ENCODE measurements at places on chromosomes 2 and 18.

GRCh38 chr2:105671156-105671555 lies 73.6 kb upstream of the NCK2 start:
- H3K27me3 ChIP-seq, result peaks cover 3% of the 10 kb centered on the region
- no peak overlapping the region for H3K27ac ChIP-seq
- H3K4me1 ChIP-seq, result no peaks in the 10 kb centered on the region
- H3K36me3 ChIP-seq, result no peaks in the 10 kb centered on the region

DNA sequence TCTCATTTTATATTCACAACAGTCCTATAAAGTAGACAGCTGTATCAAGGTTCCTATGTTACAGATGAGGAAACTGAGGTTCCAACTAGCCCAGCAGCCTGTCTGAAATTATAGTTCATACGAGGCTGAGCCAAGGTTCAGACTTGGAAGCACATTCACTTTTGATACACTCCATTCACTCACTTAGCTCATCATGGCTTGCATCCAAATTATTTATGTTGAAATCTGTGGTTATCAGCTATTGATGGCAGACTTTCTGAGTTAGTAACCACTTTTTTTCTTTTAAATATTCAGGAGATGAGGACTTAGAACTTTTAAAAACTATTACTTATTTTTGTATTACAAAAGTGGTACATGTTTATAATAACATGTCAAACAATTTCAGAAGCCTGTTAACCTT lies 188.2 kb downstream of the MTX2 start:
- no peaks in the 10 kb centered on the region for H3K27me3 ChIP-seq
- no peaks in the 10 kb centered on the region for H3K36me3 ChIP-seq
- H3K4me3 ChIP-seq, result no peak overlapping the region
- H3K4me1 ChIP-seq, result no peaks in the 10 kb centered on the region

GRCh38 chr18:24115628-24116027 lies 23.2 kb upstream of the CABYR start:
- H3K27ac ChIP-seq, result no peak overlapping the region
- H3K36me3 ChIP-seq, result peaks cover 2% of the 10 kb centered on the region
- H3K4me1 ChIP-seq, result peaks cover 13% of the 10 kb centered on the region
- H3K4me3 ChIP-seq, result no peak overlapping the region
- no peak for DNase-seq

DNA sequence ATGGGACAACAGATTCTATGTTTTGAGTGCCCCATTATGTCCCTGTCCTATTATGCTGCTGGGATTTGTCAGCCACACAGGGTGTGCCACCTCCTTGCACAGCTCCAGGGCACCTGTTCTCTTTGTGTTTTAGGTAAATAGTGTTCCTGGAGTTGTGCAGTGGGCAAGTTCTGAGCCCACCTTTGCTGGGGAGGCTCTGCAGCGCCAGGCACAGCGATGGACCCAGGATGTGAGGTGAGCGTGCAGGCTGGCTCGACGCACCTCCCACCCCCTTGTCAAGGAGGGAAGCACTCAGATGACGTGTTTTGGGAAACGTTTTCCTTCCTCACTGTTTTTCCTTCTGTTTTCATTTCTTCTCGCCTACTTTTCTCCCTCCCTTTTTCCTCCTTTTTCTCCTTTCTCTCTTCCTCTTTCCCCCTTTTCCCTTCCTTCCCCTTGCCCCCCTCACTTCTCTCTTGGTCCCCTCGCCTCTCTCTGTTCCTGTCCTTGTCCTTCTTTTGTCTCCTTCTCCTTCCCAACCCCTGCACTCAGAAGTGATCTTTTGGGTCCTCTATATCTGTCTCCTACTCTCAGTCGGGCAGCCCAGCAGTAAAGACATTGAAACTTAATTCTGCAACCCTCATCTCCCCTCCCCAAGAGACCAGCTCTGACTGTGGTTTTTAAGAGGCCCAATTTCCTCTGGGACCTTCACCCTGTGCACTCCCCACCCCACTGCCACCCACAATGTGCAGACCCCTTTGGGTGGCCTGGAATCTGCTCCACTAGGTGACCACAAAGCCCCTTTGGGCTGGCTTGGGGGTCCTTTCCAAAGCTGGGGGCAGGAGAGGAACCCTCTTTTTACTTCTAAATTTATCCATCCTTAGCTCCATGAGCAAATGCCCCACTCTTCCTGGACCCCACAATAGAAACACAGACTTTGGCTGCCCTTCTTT lies 104.0 kb downstream of the MCFD2 start:
- H3K27ac ChIP-seq, result no peak overlapping the region
- H3K4me1 ChIP-seq, result no peaks in the 10 kb centered on the region
- no peaks in the 10 kb centered on the region for H3K27me3 ChIP-seq
- no peaks in the 10 kb centered on the region for H3K36me3 ChIP-seq

GRCh38 chr18:22543769-22544168 lies 126.1 kb upstream of the CTAGE1 start:
- no peak overlapping the region for H3K27ac ChIP-seq
- no peaks in the 10 kb centered on the region for H3K36me3 ChIP-seq
- DNase-seq, result no peak
- peaks cover 4% of the 10 kb centered on the region for H3K4me1 ChIP-seq
- no peaks in the 10 kb centered on the region for H3K27me3 ChIP-seq

DNA sequence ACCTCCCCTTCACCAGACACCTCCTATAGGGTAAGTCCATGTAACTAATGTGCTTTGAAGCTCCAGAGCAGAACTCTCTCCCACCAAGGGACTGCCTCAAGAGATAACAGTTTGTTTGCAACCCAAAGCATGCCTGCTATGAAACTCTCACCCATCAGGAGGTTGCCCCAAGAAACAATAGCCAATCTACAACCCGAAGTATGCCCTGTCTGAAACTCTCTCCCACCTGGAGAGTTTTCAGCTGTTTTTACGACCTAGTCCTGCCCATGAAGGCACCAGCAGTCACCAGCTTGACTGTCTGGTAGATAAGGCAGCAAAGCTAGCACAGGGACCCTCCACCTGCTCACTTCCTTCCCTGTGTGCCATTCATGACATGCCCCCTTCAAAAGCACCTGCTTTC lies 533.9 kb upstream of the CRIM1 start:
- DNase-seq, result no peak
- no peak overlapping the region for H3K27ac ChIP-seq
- H3K27me3 ChIP-seq, result no peaks in the 10 kb centered on the region
- H3K4me1 ChIP-seq, result no peaks in the 10 kb centered on the region
- H3K4me3 ChIP-seq, result no peak overlapping the region

DNA sequence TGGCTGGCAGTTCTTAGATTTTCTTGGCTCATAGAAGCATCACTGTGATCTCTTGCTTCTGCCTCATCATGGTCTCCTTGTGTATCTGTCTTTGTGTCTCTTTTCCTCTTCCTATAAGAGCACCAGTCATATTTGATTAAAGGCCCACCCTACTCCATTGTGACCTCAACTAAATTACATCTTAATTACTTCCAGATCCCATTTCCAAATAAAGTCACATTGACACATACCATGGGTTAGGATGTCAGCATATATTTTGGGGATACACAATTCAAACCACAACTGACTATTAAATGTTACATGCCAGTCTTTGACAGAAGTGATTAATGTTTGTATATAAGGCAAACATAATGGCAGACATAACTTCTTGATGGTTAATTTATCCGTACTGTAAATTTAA lies 27.3 kb upstream of the TMX3 start:
- H3K27me3 ChIP-seq, result no peaks in the 10 kb centered on the region
- no peak overlapping the region for H3K27ac ChIP-seq
- no peak for DNase-seq
- H3K4me1 ChIP-seq, result no peaks in the 10 kb centered on the region

- H3K36me3 ChIP-seq, result peaks cover 11% of the 10 kb centered on the region
- no peak for DNase-seq
- H3K27me3 ChIP-seq, result no peaks in the 10 kb centered on the region
- H3K4me1 ChIP-seq, result peaks cover 4% of the 10 kb centered on the region
These were observed 320.1 kb downstream of the GBX2 start for GRCh38 chr2:235848055-235848454.

- no peak overlapping the region for H3K4me3 ChIP-seq
- no peaks in the 10 kb centered on the region for H3K27me3 ChIP-seq
- no peak overlapping the region for H3K27ac ChIP-seq
- H3K4me1 ChIP-seq, result peaks cover 4% of the 10 kb centered on the region
- no peak for DNase-seq
- H3K36me3 ChIP-seq, result no peaks in the 10 kb centered on the region
These were observed 82.5 kb downstream of the ZNF804A start for GRCh38 chr2:184680825-184681224.

- H3K4me1 ChIP-seq, result no peaks in the 10 kb centered on the region
- H3K36me3 ChIP-seq, result no peaks in the 10 kb centered on the region
- H3K4me3 ChIP-seq, result no peak overlapping the region
- no peaks in the 10 kb centered on the region for H3K27me3 ChIP-seq
These were observed 294.3 kb downstream of the KCNJ3 start for GRCh38 chr2:154992826-154993225.

GRCh38 chr18:22856870-22857269 lies 76.3 kb upstream of the RBBP8 start:
- H3K4me1 ChIP-seq, result no peaks in the 10 kb centered on the region
- no peaks in the 10 kb centered on the region for H3K36me3 ChIP-seq
- no peak overlapping the region for H3K4me3 ChIP-seq
- no peak overlapping the region for H3K27ac ChIP-seq
- no peak for DNase-seq
- no peaks in the 10 kb centered on the region for H3K27me3 ChIP-seq

GRCh38 chr2:150350500-150350899 lies 137.0 kb downstream of the RND3 start:
- H3K4me1 ChIP-seq, result no peaks in the 10 kb centered on the region
- H3K27ac ChIP-seq, result no peak overlapping the region
- H3K36me3 ChIP-seq, result no peaks in the 10 kb centered on the region
- DNase-seq, result no peak

DNA sequence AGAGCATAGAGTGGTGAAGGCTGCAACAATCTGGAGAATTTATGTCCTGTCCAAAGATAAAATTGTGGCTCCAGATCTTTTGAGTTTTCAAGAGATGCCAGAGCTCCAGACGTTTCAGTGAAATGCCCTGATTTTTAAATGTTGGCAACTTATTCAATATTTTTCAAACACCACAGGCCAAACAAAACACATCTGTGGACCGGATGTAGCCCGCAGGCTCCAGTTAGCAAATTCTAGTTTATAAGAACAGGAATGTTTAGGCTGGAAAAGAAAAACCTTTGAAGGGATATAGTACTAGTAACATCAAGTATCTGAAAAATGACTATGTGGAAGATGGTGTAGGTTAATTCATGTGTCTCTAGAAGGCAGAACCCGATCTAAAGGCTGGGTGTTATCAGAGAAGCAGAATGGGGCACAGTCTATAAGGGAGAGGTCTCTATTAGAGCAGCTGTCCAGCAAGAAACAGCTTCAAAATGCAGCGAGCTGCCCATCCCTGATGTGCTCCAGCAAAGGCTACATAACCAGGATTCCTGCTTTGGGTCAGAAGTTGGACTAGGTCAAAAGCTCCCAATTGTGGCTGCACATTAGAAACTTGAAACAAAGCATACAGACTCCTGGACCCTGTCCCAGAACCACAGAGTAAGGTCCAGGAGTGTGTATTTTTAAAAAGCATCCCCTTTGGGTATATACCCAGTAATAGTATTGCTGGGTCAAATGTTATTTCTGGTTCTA lies 105.9 kb downstream of the ANKRD44 start:
- peaks cover 1% of the 10 kb centered on the region for H3K4me1 ChIP-seq
- no peak for DNase-seq
- no peaks in the 10 kb centered on the region for H3K36me3 ChIP-seq
- no peak overlapping the region for H3K4me3 ChIP-seq
- no peak overlapping the region for H3K27ac ChIP-seq

- no peak for DNase-seq
- no peaks in the 10 kb centered on the region for H3K36me3 ChIP-seq
- H3K27me3 ChIP-seq, result no peaks in the 10 kb centered on the region
- peaks cover 4% of the 10 kb centered on the region for H3K4me1 ChIP-seq
These were observed 233.7 kb upstream of the SPOPL start for GRCh38 chr2:138267902-138268254.

DNA sequence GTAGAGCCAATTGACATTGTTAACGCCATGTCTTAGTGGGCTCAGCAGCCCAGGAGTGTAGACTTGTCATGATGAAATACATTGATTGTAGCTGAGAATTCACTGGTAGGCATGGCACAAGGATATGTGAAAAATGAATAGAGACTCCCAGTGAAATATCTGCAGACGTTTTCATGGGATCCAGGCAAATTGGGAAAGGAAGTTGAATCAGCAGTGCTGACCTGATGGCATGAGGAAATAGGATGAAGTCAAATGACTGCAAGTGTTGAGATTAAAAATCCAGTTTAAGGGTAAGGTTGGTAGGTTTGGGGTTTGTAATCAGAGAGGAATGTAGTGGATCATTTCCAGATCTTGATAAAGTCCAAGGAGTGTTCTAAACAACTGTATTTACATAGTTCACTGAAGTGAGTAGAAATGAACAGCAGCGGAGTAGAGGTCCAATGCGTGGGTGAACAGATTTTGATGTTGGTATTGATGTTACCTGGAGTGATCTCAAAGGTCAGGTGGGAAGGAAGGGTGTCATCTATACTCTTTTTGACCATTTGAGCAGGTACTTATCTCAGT lies 24.6 kb downstream of the INSIG2 start:
- H3K27me3 ChIP-seq, result no peaks in the 10 kb centered on the region
- H3K27ac ChIP-seq, result no peak overlapping the region
- peaks cover 3% of the 10 kb centered on the region for H3K36me3 ChIP-seq
- H3K4me1 ChIP-seq, result no peaks in the 10 kb centered on the region
- H3K4me3 ChIP-seq, result no peak overlapping the region
- DNase-seq, result peak; percentile 72

- no peaks in the 10 kb centered on the region for H3K4me1 ChIP-seq
- H3K27ac ChIP-seq, result no peak overlapping the region
- H3K4me3 ChIP-seq, result no peak overlapping the region
- no peaks in the 10 kb centered on the region for H3K27me3 ChIP-seq
- H3K36me3 ChIP-seq, result no peaks in the 10 kb centered on the region
These were observed 349.1 kb upstream of the MAP2 start for GRCh38 chr2:209074711-209075110.

GRCh38 chr2:71120195-71120594 lies 9.8 kb downstream of the MCEE start:
- H3K27ac ChIP-seq, result no peak overlapping the region
- no peak for DNase-seq
- no peaks in the 10 kb centered on the region for H3K27me3 ChIP-seq
- H3K4me3 ChIP-seq, result no peak overlapping the region
- peaks cover 31% of the 10 kb centered on the region for H3K36me3 ChIP-seq
- no peaks in the 10 kb centered on the region for H3K4me1 ChIP-seq

DNA sequence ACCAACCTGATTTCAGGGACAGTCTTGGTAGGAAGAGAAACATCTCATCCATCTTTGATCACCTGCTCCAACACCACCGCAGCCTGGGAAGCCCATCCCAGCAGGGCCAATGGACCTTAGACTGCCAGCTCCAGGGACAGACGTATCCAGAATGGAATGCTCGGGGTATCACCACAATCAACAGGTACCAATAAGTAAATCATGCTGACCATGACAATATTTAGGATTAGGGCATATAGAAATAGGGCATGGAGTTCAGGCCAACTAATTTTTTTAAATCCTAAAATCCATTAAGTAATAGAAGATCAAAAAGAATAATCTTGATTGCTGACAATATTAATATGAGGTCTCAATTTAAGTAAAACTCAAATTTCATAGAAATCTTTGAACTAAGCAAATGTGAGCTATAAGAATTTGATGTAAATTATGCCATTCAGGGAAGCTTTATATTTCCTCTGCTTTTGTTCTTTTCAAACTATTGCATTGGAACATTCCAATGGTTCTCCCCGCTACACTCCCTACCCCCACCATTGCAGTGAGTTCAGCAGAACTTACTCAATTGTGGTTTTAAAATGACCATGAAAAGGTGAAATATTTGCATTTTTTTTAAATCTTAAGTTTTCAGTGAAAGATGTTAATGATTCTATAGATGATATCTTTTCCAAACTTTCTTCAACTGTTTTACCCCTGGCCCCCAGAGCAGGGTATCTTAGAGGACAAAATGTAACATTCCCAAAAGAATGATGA lies 138.6 kb downstream of the DNER start:
- no peak overlapping the region for H3K4me3 ChIP-seq
- no peak overlapping the region for H3K27ac ChIP-seq
- H3K36me3 ChIP-seq, result no peaks in the 10 kb centered on the region
- DNase-seq, result no peak
- no peaks in the 10 kb centered on the region for H3K4me1 ChIP-seq

All from mesenchymal stem cell (in vitro differentiated cells and primary cell).